ENCODE measurements at places on chromosomes 6 and 20.
A peak's percentile ranks its signal among the peaks of the same experiment; 100 is the strongest.

GRCh38 chr6:100121854-100122609 lies 128.0 kb upstream of the MCHR2 start:
- DNase-seq: no peak

DNA sequence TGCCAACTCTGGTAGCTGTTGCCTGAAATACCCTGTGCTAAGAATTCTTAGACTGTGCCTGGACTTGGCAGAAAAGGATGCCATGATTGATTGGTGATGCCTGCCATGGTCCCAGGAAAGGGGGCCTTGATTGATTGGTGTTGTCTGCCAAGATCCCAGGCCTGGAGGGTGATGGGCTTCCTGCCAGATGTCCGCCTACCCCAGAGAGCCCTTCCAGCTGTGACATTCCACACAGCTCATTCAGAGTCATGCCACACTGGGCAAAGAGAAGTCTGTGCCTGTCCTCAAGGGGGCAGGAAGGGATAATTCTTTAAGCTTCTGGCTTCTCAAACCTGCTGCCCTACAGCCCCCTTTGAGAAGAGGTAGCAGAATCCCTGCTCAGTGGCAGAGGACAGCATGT lies 24.6 kb downstream of the RIMS4 start:
- no peak for DNase-seq

DNA sequence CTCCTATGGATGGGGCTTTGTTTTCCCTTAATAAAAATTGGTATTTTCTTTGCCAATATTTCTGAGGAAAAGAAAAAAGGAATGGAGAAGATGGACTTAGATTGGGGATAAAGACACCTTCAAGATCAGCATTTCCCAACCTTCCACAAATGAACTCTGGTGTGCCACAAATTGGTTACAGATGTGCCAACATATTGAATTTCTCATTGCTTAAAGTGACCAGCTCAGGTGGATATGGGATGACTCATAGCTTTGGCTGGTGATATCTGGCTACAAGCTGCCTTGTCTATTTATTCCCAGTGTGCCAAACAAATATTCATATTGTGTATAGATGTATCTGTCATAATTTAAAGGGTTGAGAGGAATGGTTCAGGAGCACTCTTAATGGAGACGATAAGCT lies 32.5 kb downstream of the THEMIS start:
- DNase-seq: no peak

DNA sequence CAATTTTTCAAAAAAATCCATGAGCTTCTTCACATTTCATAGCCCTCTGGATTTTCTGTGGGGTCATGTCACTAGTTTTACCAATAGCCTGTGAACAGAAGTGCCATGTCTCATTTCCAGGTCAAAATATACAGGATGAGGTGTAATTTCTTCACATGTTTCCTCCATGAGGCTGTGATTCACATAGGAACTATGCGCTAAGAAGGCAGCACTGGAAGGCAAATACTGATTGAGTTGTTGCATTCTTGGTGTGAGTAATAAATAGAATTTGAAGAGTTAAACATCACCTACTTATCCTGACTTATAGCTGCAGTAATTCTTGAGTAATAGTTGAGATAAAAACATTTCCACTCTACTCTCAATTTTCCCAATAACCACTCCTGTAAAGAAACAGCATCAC lies 442.3 kb downstream of the HAO1 start:
- no peak for DNase-seq

DNA sequence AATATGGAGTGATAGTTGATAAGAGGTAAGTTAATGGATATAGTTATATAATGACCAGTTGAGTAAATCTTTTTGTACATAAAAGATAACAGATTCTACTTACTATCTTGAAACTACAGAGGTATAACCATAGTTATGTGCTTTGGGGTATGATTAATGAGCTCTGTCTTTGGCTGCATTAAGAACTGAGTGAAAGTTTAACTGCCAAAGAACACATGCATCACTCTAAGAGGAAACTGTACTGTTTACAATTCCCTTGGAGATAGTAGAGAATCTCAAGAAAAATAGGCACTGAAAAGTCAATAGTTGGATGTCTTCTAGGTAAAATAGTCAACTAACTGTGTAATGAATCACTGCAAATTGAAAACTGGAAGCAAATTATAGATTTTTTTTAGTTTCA lies 1129.5 kb downstream of the EPHA7 start:
- peak; percentile 1 for DNase-seq

DNA sequence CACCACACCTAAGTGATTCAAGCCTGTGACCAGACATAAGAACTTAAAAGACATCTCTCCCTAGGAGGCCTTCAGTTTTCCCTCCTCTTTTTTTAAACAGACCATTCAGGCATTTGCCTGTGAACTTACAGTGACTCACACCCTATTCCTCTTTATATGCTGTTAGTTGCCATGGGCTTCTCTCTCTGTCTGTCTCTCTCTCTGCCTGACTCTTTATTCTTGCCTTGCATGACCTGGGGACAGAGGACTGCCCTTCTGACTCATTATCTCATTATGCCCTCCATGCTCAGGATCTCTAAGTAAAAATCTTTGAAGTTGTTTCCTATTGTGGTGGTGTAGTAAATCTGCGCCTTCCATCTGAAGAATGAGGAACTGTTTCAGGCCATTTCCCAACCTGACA lies 442.2 kb upstream of the MAN1A1 start:
- DNase-seq: no peak

DNA sequence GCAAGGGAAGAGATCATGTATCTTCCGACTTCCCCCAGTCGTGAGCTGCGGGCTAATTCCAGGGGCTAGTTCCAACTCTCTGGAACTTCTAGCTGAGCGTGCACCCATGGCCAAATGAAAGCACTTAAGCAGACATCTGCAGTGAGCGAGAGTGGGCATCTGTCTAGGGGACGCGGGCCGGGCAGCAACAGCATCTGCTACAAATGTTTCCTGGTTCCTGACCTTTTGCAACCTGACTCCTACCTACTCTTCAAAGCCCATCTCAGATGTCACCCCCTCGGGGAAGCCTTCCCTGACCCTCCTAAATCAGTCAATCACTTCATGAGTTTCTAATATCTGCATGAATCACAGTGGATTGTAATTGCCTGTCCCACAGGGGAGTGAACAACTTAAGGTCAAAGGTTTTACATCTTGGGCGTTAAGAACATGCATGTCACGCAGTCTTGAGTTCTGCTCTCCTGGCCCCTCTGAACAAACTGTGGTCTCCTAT lies 141.9 kb downstream of the CEBPB start:
- no peak for DNase-seq

DNA sequence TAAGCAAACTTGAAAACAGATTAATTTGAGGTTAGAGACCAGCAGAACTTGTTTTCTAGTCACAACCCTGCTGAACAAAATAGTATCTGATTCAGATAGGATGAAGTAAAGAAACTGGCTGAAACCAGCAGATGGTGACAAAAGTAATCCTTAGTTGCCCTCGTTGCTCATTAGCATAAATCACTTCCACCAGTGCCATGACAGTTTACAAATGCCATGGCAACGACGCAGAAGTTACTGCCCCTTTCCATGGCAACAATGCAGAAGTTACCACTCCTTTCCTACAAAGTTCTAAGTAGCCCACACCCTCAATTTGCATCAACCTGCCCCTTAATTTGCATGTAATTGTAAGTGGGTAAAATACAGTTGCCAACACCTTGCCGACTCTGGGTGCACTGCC lies 23.7 kb downstream of the SNRPB start:
- DNase-seq: no peak

DNA sequence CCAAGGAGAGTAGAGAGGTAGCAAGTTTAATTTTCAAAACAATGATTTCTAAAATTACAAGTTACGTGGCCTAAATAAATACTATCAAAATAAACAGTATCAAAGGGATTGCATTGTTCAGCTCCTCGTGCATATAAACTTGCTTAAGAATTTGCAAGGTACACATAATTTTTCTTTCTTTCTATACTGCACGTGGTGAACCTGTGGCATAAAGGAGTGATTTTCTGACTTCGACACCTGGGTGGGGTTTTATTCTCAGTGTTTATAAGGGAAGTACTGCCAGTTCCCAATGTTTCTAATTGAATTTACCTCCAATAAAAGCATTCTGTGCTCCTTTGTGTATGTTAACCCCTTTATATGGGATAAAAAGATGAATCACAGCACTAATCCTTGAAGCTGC lies 50.1 kb upstream of the C20orf144 start:
- DNase-seq: no peak

DNA sequence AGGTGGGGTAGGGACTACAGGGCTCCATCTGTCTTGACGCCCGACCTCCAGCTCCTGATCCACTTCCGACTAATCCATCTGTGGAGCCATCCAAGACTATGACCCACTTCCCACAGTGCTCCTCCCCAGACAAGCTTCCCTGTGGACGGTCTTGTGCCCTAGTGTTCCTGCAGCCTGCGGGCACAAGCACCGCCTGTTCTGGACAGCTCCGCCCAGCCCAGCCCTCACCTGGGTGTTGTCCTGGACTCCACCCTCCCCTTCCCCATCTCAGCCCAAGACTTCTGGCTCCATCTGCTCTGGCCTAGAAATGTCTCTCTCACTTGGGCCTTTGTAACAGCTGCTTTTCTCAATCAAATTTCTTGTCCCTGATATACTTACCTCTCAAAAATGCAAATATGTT lies 102.0 kb downstream of the MAFB start:
- no peak for DNase-seq

DNA sequence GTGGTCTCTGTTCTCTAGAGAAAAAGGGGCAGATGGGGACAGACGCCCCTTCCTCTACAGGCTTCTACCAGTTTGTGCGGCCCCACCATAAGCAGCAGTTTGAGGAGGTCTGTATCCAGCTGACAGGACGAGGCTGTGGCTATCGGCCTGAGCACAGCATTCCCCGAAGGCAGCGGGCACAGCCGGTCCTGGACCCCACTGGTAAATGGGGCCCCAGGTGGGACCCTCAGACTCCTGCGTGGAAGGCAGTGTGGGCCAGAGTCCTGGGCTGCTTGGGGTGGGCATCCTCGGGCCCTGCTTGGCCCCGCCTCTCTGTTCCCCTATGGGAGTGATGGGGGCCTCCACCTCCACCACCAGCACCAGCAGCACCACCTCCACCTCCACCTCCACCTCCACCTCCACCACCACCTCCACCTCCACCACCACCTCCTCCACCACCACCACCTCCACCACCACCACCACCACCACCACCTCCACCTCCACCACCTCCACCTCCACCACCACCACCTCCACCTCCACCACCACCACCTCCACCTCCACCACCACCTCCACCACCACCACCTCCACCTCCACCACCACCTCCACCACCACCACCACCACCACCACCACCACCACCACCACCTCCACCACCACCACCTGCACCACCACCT lies 3.2 kb upstream of the TNFRSF6B start:
- DNase-seq: no peak

DNA sequence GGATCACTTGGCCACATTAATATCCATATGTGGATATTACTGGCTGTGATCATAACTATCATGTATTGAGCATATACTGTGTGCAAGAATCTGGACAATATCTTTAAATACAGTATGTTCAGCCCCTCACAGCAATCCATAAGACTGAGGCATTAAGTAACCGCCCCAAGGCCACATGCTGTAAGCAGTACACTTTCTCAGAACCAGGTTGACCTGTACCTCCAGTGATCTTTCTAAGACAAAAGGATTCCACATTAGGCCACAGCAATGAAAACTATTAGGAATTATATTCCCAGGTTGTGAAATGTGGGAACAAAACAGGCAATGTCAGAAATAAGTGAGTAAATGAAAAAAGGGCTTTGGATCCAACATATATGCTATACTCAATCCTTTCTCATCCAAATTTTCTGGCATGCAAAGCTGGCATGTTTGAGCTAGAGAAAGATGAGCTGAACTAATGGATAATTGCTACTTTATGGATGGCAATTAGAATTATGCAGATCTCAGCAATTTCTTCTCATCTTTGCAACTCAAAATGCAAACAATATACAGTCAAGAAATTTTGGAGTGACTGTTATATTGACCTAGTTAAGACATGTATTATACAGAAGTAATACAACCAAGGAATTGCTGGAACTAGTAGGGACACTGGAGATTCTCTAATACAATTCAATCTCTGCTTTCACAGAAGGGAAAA lies 86.9 kb downstream of the KIF6 start:
- no peak for DNase-seq

DNA sequence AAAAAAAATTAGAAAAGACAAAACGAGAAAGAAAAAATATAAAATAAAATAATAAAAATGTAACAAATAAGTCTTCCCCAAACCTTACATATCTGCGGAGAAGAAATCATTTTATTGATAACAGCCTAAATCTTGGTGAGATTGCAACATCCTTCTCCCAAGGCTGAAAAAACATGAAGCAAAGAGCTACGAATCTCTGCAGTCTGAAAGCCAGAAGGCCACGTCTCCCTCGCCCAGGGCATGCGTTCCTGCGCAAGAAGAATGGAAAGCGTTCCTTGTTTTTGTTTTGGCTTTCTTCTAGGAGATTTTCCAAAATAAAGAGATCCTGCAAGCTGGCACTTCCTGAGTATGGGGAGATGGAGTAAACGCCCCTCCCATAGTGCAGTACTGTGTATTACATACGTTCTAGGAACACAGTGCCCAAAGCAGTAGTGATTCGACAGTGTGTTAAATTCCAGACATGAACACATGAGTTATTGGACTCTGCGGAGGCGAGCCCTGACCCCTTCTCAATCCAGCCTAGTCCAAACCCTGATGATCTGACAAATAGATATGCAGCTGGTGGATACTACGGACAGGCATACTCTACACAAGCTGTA lies 126.7 kb upstream of the RREB1 start:
- DNase-seq: no peak

DNA sequence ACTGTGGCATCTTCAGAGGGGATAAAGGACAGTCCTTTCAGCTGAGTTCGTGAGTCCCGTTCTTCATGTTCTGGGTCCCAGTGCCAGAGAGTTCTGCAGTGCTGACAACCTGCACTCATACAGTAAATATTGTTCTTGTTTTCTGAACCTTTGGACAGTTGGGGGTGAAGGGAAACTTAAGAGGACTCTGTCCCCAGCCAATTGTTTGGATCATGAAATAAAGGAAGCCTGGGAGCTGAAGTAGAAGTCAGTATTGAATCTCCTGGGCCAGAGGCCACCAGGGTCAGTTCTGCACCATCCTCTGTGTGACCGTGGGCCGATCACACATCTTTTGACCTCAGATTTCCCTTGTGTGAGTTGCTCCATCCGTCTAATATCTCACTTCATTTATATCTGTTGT lies 3.2 kb downstream of the SLC2A12 start:
- no peak for DNase-seq

DNA sequence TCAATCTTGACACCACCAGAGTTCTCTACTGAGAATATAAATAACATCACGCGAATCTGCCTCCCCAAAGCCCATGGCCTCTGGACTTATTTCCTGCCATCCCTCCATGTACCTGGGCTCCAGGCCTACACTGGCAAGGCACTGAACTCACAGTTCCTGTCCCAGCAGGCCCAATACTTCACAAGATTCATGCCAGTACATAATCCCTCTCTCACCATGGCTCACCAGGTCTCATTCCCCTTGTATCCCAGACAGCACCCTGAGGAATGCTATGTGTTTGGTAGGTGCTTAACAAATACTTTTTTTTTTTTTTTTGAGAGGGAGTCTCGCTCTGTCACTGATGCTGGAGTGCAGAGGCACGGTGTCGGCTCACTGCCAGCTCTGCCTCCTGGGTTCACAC lies 1.9 kb downstream of the KIF16B start:
- DNase-seq: no peak

GRCh38 chr6:74867291-74867690 lies 338.6 kb downstream of the COL12A1 start:
- no peak for DNase-seq

GRCh38 chr20:50186151-50186885 lies 4.3 kb upstream of the CEBPB start:
- peak; percentile 76 for DNase-seq

Data from skin of body (tissue), 3 donors.